Sigmoid colon (tissue), 7 donors: ENCODE measurements at places on chromosomes 1 and 21. TPM values are rescaled to one million over a fixed set of nuclear protein-coding genes. Genes with fewer than 3 reads are reported as not detected.

- H3K4me1 ChIP-seq, result no peaks in the 10 kb centered on the region
- no peak for DNase-seq
- no peak overlapping the region for H3K4me3 ChIP-seq
- H3K36me3 ChIP-seq, result peaks cover 14% of the 10 kb centered on the region
- no peaks in the 10 kb centered on the region for H3K27me3 ChIP-seq
Measured at GRCh38 chr1:117466761-117467160, 99.5 kb downstream of the MAN1A2 start.

DNA sequence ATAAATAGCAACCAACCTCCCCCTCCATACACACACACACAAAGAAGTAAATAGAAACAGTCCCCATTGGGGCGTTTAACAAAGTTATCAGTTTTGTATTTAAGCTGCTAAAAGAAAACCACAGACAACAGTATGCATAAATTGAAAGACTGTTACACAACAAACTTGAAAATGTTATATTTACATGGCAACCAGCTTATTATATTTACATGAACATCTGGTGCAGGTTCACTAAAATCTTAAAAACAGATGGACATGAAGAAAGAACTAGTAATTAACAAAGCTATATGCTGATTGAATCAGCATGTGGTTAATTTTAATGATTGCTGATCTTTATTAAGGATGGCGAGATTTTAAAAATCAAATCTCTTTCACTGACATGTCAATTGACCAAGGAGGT lies 384.7 kb downstream of the LRRIQ3 start:
- H3K27me3 ChIP-seq, result no peaks in the 10 kb centered on the region
- H3K4me3 ChIP-seq, result no peak overlapping the region
- H3K4me1 ChIP-seq, result no peaks in the 10 kb centered on the region

Gene TMEM240
- total RNA-seq, result 18.9 TPM

DNA sequence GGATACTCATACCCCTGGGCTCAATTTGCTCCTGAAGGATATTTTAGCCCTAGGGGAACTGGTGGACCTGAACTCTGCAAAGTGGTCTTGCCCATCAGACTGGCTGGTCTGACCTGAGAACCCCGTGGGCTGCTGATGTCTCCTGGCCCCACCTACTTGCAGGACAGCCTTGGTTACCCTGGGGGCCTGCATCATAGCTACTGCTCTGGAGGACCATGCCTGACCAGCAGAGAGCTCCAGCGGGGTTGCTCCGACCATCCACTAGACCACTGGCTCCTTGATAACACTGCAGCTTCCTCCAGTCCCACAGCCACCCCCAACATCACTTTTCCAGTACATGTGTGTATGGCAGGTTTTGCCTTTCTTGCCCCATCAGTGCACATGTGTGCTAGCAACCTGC lies 331.6 kb upstream of the BRINP3 start:
- peak; percentile 24 for DNase-seq
- no peak overlapping the region for H3K27ac ChIP-seq
- H3K27me3 ChIP-seq, result no peaks in the 10 kb centered on the region
- no peaks in the 10 kb centered on the region for H3K4me1 ChIP-seq

Gene LCE5A
- total RNA-seq, result not detected
